ENCODE measurements at places on chromosomes 6 and 20.

DNA sequence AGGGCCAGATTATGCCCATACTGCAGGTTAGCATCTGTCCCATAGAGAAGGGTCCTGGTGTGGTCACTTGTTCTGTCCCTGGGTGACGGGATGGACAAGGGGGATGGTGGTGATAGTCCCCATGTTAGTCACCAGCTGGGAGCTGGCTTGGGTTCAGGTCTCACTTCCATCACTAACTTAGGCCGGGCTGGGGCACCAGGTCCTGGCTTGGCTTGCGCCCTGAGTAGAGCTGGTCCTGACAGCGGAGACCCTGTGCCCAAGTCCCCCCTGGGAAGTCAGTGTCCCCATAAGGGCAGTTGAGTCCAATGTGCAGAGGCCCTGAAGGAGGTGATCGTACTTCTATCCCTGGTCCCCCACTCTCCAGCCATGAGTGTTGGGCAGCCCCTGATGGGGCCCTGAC lies 52.6 kb downstream of the ANKRD60 start:
- DNase-seq = no peak

DNA sequence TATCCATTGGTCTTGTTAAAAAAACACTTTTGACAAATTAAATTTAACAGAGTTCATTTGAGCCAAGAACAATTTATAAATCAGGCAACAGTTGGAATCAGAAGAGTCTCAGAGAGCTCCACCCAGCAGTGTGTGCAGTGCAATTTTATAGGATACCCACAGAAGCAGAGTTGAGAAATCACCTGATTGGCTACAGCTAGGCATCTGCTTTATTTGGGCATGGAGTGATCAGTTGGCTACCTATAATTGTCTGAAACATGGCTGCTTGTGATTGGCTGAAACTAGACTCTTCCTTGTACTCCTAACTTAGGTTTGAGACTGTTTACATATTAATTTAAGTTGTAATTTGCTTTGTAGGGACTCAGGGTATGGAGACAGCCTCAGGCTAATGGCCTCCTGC lies 12.0 kb downstream of the PGK2 start:
- no peak for DNase-seq

- DNase-seq = no peak
Observed at GRCh38 chr6:7786214-7786661, 60.3 kb downstream of the BMP6 start.

GRCh38 chr20:2984956-2985661 lies 58.3 kb upstream of the GNRH2 start:
- no peak for DNase-seq

DNA sequence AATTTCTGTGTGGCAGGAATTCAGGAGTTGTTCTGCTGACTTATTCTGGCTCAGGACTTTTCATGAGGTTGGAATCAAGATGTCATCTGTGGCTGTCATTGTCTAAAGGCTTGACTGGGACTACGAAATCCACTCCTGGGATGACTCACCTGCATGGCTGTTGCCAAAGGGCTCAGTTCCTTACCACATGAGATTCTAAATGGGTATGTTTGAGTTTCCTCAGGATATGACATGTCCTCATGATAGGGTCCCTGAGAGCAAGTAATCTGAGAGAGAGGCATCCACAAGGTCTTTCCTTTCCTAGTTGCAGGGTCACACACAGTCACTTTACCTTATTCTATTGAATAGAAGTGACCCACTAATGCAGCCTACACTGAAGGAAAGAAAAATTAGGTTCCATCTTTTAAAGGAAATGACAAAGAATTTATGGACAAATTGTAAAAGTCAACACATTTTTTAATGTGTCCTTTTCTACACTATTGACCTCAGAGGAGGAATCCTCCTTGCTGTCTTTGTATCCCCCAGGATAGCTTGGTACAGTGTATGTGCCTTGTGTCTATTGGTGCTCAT lies 1025.0 kb upstream of the GJE1 start:
- DNase-seq = no peak

GRCh38 chr6:144893680-144894151 lies 608.6 kb downstream of the UTRN start:
- DNase-seq = no peak

Measured in stimulated activated CD8-positive, alpha-beta memory T cell treated with anti-CD3 and anti-CD28 coated beads, Interleukin-4, amount 100 ng/mL, for 4 hours (primary cell).